Activated T-cell treated with anti-CD3 and anti-CD28 coated beads for 48 hours (primary cell): ENCODE measurements at places on chromosomes 3 and 15.
A peak's percentile ranks its signal among the peaks of the same experiment; 100 is the strongest.

GRCh38 chr3:158384019-158384418 is 187.0 kb upstream of the MLF1 start:
- no peak for DNase-seq

GRCh38 chr15:94610485-94610884 is 379.1 kb downstream of the MCTP2 start:
- DNase-seq: no peak

- no peak for DNase-seq
Measured at GRCh38 chr15:78641102-78641748, at the start of gene CHRNB4. Gene CHRNB4, minus strand, starts transcription at chr15:78641210. Its CDS starts 77 bp downstream, at chr15:78641133.

- DNase-seq: no peak
Measured at GRCh38 chr3:185713015-185713414, 111.8 kb downstream of the IGF2BP2 start.

GRCh38 chr3:46129588-46130272 is 78.4 kb downstream of the CCR1 start:
- no peak for DNase-seq

DNA sequence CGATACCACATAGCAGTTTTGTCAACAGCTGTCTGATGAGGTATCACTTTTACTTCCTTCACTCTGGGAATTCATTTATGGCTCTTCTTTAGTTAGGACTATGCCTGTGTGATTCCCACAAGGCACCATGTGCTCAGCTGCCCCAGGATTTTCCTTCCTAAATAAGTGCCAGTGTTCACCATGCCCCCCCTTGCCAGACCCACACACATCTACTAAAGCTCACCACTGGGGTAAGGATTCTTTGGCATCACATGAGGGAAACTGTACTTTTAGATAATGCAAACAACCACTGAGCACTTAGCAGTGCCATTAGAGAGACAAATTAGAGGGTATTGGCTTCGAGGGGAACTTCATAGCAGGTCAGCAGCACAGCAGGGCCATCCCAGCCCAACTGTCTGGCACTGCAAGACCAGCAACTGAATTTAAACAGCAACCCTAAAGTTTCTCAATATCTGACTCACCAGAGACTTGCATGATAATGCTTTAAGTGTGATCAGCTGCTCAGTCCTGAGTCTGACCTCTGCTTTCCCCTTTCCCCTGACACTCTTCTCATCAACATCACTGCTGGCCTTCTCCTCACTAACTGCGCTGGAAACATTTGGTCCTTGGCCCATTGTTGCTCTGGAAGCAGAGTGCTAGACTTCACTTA is 114.3 kb downstream of the STAC start:
- no peak for DNase-seq

- DNase-seq: no peak
Measured at GRCh38 chr15:32790352-32790999, 72.7 kb downstream of the GREM1 start.

DNA sequence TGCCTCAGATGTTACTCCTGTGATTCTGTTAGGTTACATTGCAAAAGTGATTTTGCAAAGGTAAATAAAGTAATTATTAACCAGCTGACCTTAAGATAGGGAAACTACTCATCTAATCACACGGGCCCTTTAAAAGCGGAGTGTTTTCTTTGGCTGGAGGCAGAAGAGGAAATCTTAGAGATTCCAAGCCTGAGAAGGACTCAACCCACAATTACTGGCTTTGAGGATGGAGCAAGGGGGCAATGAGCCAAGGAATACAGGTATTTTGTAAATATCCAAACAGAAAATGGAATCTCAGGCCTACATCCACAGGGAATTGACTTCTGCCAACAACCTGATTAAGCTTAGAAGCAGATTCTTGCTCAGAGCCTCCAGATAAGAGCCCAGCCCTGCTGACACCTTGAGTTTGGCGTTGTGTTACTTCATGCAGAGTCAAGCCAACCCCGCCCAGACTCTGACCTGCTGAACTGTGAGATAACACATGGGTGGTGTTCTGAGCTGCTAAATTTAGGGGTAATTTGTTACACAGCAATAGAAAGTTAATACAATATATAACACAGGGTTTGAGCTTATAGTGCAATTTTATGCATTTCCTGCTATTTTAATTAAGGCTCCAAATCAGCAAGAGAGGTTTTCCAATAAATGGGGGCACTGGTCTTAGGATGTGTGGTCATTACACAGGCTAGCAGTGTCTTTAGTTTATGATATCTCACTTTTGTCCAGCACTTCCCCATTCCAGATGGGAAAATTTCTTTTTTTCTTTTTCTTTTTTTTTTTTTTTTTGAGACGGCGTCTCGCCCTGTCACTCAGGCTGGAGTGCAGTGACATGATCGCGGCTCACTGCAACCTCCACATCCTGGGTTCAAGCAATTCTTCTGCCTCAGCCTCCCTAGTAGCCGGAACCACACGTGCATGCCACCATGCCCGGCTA is 19.5 kb downstream of the NFKBIZ start:
- no peak for DNase-seq

GRCh38 chr15:75456710-75457109 is 5.2 kb upstream of the SIN3A start:
- no peak for DNase-seq

GRCh38 chr15:62503451-62503850 is 338.4 kb upstream of the C2CD4B start:
- DNase-seq: no peak

GRCh38 chr3:139954146-139954860 is 19.3 kb downstream of the CLSTN2 start:
- no peak for DNase-seq

DNA sequence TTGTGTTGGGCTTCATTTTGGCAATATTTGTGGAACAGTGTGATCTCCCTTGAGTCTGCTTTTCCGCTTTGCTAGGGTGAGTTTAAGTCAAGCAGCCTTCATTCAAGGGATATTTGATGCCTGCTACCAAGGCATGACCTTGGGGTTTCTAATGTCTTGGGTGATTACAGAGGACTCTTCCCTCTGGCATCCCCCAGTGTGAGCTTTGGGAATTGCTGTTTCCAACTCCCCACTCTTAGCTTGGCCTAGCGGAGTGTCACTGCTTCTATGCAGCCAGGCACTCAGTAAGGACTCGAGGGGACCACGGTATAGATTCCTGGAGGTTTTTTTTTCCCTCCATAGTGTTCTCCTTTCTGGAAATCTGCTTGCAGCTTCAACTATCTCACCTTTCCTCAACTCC is 21.1 kb downstream of the GCNT3 start:
- DNase-seq: no peak

DNA sequence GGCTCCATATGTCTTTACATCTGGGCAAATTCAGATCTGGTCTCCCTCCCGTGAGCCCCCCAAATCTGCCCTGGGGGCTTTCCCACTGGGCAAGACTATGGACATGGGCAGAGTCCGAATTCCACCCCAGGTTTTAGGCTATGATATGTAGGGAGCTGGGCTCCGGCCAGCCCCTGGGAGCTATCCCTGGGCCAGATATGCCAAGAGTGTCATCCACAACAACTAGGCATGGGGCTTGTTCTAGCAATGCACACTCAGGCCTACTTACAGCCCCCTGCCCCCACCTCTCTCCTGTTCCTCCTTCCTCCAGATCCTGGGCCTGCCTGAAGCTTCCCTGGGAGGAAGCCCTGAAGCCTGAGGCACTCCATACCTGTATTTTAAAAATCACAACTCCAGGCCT is 622 bp downstream of the XIRP1 start:
- DNase-seq: no peak

DNA sequence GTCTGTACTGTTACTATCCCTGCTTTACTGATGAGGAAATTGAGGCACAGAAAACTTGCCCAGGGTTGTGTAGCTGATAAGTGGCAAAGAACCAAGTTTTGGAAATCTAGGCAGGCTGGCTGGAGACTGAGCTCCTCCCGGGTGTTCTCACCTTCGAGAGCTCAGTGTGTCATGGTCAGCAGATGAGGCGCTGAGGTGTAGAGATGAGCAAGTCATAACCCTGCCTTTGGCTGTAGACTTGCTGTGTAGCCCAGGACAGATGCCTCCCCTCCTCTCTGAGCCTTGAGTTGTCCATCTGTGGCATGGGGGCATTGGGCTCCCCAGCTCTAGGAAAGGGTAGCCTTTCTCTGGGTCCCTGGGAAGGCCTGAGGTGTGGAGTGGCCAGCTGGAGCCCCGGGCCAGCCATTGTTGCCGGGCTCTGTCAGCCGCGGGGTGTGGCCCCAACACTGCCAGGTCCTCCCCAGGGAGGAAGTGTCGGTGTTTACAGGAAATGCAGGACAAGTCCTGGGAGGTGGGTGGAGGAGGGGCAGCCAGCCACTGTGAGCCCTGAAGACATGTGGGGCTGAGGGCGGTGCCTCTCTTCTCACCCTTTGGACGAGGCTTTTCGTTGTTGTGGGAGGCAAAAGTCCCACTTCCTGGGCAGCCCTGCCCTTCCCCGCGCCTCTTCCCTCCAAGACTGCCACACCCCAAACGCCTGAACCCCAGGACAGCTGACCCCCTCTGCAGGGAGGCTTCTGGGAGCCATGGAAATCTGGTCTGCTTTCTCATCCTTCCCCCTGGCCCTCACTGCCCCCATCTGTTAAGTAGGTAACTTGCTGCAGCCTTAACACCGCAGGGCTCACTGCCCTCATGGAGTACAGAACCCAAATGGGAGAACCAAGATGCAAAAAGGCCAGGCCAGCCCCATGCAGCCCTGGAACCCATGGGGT is 29.1 kb downstream of the FGD5 start:
- no peak for DNase-seq

GRCh38 chr3:197260491-197261163 is 37.8 kb downstream of the DLG1 start:
- no peak for DNase-seq

GRCh38 chr3:133439563-133439962 is 39.7 kb downstream of the BFSP2 start:
- no peak for DNase-seq

GRCh38 chr3:149585401-149585726 is 72.5 kb downstream of the WWTR1 start:
- no peak for DNase-seq

GRCh38 chr15:88385078-88385700 is 82.0 kb downstream of the MRPL46 start:
- peak; percentile 25 for DNase-seq

- DNase-seq: no peak
Measured at GRCh38 chr3:143514109-143514508, 334.2 kb downstream of the SLC9A9 start.
